ENCODE measurements at places on chromosomes 6 and 20.

- DNase-seq = no peak
Measured at GRCh38 chr20:50654904-50655303, 36.4 kb downstream of the RIPOR3 start.

- DNase-seq = no peak
Measured at GRCh38 chr6:34671367-34671766, 25.2 kb downstream of the ILRUN start.

DNA sequence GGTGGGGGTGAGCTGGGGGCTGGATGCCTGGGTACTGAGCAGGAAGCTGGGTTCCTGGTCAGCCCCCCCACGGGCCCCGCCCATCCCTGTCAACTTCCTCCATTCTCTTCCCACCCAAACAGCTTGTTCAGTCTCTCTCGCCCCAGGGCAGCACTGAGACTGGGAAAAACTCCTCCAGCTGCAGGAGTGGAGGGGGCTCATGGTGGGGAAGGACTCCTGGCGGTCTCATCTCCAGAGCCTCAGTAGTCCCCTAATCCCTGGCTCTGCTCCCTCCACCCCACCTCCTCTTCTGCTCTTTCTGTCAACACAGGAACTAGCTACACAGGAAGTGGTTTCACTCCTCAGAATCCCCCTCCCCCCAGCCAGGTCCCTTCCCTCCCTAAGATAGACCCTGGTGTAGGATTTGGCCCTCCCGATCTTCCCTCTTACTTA, at the start of gene GPSM3:
GPSM3 (minus strand) TSS at position 36 of the 432 bp plus-strand sequence. CDS start 130 bp downstream, outside the sequence.
- peak; percentile 69 for DNase-seq

GRCh38 chr6:20467437-20467836, 65.8 kb downstream of the E2F3 start:
- DNase-seq = no peak

GRCh38 chr20:10591946-10592521, 81.8 kb downstream of the JAG1 start:
- DNase-seq = no peak

DNA sequence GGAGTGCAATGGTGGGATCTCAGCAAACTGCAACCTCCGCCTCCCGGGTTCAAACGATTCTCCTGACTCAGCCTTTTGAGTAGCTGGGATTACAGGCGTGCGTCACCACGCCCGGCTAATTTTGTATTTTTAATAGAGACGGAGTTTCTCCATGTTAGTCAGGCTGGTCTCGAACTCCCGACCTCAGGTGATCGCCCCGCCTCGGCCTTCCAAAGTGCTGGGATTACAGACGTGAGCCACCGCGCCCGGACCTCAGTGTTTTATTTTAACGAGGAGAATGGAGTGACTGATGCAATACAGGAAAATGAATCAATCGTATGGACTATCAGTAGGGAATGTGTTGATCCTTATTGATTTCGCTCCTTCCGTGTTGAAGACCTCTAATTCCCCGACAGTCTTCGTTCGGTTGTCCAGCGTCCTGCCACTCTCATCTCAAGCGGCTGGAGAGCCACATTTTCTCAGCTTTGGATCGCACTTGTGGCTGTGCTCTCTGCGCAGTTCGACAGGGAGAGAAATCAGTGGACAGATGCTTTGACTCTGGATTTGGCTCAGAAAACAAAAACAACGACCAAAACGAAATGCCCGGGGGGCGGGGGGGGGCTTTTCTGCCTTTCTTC, 166.2 kb downstream of the TRIM27 start:
- no peak for DNase-seq

GRCh38 chr6:33746036-33746600, 587 bp downstream of the IP6K3 start:
- DNase-seq = no peak

DNA sequence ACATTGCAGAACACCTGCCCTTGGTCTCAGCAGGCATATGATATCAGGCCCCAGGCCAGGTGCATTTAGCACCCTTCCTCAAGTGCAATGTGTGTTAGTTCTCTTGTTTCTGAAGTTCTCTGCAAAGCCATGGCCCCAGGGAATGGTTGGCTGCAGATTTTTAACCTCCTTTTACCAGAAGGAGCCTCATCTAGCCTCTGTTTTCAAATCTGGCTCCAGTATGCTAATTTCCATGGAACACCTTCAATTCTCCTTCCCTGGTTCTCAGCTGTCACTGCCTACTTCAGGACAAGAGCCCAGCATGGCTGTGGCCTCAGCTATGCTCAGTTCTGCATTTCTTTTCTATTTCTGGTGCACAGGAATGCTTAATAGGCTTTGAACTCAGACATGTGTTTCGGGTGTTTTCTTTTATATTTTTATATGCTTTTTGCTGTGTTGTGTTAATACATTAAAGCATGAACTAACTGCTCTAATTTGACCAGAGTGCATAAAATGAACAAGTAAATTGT, 51.6 kb upstream of the OGFRL1 start:
- no peak for DNase-seq

- no peak for DNase-seq
Measured at GRCh38 chr6:27553123-27553904, 80.4 kb upstream of the ZNF184 start.

GRCh38 chr20:24816431-24816830, 132.6 kb upstream of the CST7 start:
- no peak for DNase-seq

DNA sequence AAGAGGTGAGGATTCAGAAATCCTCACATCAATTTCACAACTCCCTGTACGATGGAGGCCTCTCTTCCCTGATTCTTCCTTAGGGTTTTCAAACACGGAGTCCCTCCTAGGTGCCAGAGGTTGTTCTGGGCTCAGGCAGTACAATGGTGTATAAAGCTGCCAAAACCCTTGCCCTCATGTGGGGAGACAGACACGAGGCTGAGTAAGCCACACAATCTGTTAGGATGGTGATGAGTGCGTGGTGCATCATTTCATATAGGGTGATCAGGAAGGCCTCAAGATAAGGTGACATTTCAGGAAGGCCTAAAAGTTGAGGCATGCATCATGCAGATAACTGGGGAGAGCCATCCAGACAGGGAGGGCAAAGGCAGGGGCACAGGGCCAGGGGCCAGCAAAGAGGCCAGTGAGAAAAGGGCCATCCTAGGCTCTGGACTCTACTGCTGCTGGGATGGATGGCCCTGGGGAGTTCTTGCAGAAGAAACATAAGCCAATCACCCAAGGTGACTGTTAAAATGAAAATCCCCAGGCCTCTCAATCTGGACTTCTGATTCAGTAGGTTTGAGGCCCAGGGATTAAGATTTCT, 186.5 kb downstream of the PRKN start:
- DNase-seq = no peak

DNA sequence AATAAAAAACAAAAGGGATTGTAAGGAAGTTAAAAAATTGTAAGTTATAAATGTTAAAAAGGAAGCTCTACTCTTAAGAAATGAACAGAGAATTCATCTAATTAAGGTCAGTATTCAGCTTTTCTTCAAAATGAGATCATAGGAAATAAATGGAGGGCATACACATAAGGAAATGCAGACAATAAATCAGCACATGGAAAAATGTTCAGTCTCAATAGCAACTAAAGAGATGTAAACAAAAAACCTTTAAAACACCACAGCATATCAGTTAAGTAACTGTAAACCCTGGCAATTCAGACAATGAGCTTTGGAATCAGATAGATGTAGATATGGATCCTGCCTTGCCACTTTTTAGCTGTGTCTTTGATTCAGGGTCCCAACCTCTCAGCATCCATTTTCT, 24.0 kb upstream of the CLIC5 start:
- no peak for DNase-seq

- DNase-seq = no peak
Measured at GRCh38 chr6:158303210-158303731, 9.0 kb upstream of the TULP4 start.

- peak; percentile 85 for DNase-seq
Measured at GRCh38 chr20:3239026-3239866, at the start of gene SLC4A11. TSS of gene SLC4A11 (minus strand) at chr20:3239190. CDS start at chr20:3239137, 53 bp downstream.

GRCh38 chr6:158863646-158864045, 44.5 kb upstream of the EZR start:
- no peak for DNase-seq

DNA sequence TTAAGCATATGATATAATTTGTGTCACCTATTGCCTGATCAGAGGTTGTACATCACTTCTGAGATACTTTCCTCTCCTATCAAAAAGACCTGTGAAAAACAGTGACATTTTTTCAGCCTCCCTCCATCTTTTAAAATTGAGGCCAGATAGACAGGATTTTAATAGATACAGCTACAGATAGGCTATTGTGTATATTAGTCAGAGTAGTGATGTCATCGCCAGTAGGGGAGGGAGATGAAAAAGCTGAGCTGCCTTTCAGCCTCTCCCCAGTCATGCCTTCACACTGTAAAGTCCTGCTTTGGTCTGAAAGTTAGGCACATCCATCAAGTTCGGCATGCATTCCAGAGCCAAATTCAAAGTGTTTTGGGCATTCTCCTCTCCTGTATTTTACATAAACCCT, 7.9 kb upstream of the PABPC1L start:
- DNase-seq = no peak

GRCh38 chr6:152094276-152094675, 286.8 kb downstream of the ESR1 start:
- DNase-seq = no peak

GRCh38 chr20:1085492-1086276, 32.7 kb upstream of the PSMF1 start:
- no peak for DNase-seq

DNA sequence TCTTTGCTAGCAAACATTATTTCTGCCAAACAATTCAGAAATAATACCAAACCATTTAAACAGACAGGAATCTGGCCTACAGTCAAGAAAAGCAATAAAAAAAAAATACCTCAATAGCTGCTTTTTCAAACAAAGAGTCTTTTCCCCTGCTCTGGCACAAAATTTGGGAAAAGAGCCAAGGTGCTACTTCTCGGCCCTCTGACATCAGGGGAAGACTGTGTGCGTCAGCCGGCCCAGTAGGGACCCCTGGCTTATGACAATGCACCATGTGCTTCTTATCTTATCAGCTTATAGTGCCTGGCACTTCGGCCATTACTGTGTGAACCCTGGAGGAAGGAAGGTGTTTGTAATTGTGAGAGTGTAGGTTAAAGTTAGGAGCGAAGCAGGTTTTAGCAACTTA, 89.4 kb downstream of the PDE10A start:
- no peak for DNase-seq

GRCh38 chr6:24809728-24810127, 11.0 kb upstream of the ARMH2 start:
- DNase-seq = no peak

GRCh38 chr6:43269273-43270007, 26.2 kb downstream of the TTBK1 start:
- DNase-seq = peak; percentile 85

DNA sequence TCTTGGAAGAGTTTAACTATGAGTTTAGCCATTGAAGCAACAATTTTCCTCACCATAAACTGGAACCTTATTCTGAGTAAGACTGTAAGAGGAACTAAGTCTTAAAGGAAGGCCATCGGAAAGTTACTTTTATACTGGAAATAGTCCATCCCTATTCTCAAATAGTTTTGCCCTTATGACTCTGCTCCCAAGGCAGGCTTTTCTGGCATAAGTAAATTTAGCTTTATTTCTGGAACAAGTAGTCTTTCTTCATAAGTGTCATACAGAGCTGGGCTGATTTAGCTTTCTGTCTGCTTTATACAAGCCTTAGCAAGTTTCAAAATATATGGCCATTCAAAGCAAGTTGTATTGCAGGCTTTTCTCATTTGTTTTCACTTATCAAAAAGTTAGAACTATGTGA, 328.1 kb downstream of the HACE1 start:
- DNase-seq = no peak

- DNase-seq = no peak
Measured at GRCh38 chr20:46959081-46959692, 64.5 kb downstream of the EYA2 start.

GRCh38 chr20:38156280-38156679, 8.8 kb downstream of the TGM2 start:
- no peak for DNase-seq

DNA sequence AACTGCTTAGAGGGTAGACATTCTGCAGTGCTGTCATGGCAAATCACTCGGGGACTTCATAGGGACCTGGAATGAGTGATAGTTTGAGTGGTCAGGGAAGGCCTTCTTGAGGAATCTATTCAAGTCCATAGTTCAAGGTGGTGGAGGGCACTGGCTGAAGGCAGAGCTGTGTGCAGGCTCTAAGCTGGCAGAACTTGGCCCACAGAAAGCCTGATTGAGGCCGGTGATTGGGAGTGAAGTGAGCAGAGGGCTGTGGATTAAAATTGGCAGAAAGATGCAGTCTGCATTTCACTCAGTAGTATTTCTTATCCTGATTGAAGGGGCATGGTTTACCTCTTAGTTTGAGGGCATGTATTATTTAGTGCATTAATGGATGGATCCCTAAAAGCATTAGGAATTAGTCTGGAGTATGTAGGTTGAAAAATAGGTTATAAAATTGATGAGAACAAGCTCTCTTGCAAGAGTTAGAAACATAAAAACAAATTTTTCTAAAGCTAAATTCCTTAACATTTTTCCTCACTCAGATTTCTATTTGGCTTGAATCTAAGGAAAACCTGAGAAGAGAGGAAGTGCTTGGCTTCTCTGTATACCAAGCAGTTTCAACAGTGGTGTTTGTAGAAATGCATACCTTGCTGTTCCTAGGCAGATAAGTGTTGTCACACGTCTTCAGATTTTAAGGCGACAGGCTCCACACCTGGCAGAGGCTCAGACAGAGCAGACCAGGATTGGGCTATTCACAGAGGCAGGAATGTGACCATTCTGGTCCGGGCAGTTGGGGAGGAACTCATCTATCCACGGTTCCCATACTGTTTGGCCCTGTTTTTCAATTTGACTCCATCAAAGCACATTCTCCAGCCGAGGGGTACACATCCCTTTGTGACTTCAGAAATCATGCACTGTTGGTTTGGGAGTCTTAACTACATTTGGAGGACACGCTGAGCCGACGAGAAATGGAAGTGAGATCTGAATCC, 45.2 kb downstream of the UTRN start:
- peak; percentile 86 for DNase-seq

GRCh38 chr6:31222496-31222895, 49.4 kb downstream of the HLA-C start:
- no peak for DNase-seq

DNA sequence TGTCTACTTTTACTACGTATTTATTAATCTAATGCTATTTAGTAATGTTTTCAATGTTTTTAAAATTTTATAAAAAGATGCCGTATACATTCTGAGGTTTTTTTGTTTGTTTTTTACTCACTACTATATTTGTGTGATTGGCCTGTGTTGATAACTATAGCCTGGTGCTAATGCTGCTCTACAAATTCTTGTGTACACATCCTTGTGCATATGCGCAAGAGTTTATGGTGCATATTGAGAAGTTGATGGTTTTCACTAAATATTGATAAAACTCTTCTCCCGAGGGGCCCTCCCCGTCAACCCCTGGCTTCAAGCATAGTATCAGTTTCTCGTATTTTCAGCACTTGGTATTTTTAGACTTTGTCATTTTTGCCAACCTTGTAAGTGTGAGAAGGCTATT, 59.9 kb downstream of the E2F3 start:
- no peak for DNase-seq

- DNase-seq = no peak
Measured at GRCh38 chr20:51507216-51508036, 35.1 kb downstream of the NFATC2 start.

DNA sequence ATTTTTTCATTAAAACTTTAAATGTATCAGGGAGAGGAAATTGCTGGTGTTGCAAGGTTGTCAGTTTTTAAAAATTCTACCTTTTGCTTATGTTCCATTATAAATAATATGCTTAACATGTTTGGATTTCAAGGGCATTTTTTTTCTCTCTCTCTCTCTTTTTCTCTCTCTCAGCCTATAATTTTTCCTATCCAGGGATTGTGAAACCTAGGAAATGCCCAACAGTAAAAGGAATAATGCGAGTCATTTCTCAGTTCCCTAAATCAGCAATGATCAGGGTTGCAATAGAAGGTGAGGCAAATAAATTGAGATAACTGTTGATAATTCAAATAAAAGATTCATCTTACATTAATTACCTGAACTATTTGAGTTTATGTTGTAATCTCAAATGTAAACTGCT, 53.2 kb upstream of the IFNGR1 start:
- DNase-seq = no peak

Measured in colonic mucosa (tissue), 4 donors.